Activated CD8-positive, alpha-beta memory T cell treated with anti-CD3 and anti-CD28 coated beads, Interleukin-2, amount 10 ng/mL, durations not matched to agents 7 days and 5 days (primary cell): ENCODE measurements at places on chromosomes 3 and 15. TPM values are rescaled to one million over a fixed set of nuclear protein-coding genes. Genes with fewer than 3 reads are reported as not detected.

- peaks cover 9% of the 10 kb centered on the region for H3K4me1 ChIP-seq
- H3K36me3 ChIP-seq = peaks cover 57% of the 10 kb centered on the region
- no peak overlapping the region for H3K27ac ChIP-seq
- no peak for DNase-seq
- no peaks in the 10 kb centered on the region for H3K27me3 ChIP-seq
Measured at GRCh38 chr15:49901321-49901720, 217.7 kb downstream of the ATP8B4 start.

- H3K27me3 ChIP-seq = peaks cover 5% of the 10 kb centered on the region
- H3K27ac ChIP-seq = no peak overlapping the region
- no peaks in the 10 kb centered on the region for H3K4me1 ChIP-seq
- no peaks in the 10 kb centered on the region for H3K36me3 ChIP-seq
- no peak for DNase-seq
Measured at GRCh38 chr3:73101881-73102280, 40.4 kb downstream of the EBLN2 start.

Gene ZNF80
- total RNA-seq = 5.5 TPM

DNA sequence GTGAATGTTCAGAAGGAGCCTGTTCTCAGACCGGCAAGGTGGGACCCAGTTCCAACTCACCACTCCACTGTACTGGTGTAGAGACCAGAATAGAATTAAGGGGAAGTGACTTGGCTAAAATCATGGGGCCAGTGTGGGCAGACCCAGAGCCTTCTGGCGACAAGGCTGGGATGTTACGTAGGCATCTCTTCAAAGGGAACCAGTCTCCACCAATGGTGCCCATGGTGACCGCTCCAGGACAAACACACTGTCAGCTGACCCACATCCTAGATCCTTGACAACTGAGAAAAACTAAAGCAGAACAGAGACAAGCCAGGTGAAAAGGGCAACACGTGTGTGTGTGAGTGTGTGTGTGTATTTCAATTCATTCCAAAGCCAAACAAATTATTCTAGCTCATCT is 321.7 kb upstream of the FRG2C start:
- no peaks in the 10 kb centered on the region for H3K4me1 ChIP-seq
- DNase-seq = no peak
- H3K4me3 ChIP-seq = no peak overlapping the region
- no peaks in the 10 kb centered on the region for H3K27me3 ChIP-seq
- no peak overlapping the region for H3K27ac ChIP-seq
- no peaks in the 10 kb centered on the region for H3K36me3 ChIP-seq

Gene ST3GAL6
- 0.12 TPM for total RNA-seq

Gene PFKFB4
- 12.2 TPM for total RNA-seq

Gene POLQ
- 55.8 TPM for total RNA-seq

DNA sequence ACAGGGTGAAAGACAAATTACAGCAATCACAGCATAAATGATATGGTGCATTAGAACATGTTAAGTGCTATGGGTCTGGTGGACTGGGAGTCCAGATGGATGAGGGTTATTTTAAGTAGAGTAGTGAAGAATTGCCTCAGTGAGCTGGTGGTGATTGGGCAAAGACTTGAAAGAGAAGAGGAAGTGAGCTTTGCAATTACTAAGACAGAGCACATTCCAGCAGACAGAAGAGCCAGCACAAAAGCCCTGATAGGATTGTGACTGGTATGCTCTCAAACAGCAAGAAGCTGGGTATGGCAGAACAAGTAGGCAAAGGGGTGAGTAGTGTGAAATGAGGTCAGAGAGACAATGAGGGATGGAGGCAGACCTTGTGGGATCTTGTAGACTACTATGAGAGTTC is 2.1 kb upstream of the ACKR4 start:
- no peaks in the 10 kb centered on the region for H3K27me3 ChIP-seq
- no peak for DNase-seq
- H3K27ac ChIP-seq = no peak overlapping the region
